ENCODE measurements at places on chromosomes 6 and 20.

- DNase-seq: peak; percentile 46
Observed at GRCh38 chr6:41689171-41690008, 46.0 kb downstream of the TFEB start.

- DNase-seq: no peak
Observed at GRCh38 chr6:88166493-88167351, 575 bp upstream of the CNR1 start.

DNA sequence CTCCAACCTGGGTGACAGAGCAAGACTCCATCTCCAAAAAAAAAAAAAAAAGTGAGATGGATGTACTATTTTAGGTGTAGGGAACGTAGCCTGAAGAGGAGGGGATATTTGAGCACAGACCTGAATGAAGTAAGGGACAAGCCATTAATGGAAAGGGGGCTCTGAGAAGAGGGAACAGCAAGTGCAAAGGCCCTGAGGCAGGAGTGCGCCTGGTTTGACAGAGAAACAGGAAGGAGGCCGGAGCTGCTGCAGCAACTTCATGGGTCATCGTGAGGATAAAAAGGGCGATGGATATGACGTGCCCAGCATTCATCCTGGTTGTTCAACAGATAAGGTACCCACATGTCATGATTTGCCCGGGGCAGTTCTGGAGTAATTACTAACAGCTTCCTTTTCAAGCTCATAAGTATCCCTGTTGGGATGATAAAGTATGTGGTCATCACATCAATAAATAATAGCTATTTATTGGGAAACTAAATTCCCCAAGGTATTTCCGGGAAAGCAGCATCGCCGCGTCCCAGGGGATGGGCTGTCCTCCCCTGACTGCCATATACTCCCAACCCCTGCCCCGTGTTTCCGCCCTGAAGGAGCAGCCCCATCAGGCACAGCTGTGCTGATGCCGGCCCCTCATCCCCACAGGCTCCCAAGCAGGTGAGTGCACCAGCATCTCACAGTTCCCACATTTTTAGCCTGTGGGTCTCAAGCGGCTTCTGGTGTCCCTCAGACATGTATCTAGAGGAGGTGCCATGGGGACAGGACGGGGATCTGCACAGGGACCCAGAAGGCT is 43.4 kb downstream of the DLGAP4 start:
- DNase-seq: no peak

GRCh38 chr6:113464536-113464935 is 392.6 kb upstream of the MARCKS start:
- no peak for DNase-seq

DNA sequence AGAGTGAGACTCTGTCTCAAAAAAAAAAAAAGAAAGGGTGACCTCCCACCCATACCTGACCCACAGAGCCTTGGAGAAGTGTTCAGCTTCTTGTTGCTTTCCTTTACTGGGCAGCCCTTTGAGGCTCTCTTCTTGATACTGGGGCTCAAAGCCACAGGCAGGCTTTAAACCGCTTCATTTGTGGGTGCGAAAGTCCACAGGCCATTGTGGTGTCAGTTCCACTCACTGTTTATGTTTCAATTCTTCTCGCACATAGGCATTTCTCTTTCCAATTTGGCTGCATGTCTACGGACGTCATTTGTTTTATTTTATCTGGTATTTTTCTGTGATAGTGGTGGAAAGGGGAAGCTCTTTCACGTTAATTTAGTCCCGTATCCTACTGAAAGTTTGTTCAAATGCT is 34.6 kb downstream of the PPARD start:
- no peak for DNase-seq

Measured in AG10803 (cell line).